MCF 10A (cell line): ENCODE measurements at places on chromosomes 1 and 21. TPM values are rescaled to one million over a fixed set of nuclear protein-coding genes. Genes with fewer than 3 reads are reported as not detected.

DNA sequence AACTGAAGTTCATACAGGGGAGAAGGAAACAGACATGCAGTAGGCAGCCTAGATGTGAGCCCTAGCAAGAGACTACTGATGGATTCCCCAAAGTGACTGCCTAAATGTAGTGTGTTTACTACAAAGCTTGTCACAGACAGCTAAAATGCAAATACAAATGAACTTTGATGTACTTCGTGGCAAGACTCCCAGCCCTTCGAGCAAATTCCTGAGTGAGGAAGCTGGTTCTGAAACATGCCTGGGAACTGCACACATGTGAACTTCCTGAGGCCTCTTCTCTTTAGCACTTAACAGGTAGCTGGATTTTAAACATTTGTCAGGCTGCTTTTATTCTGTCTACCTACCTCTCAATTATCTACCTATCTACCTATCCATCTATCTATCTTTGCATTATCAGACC lies 6.7 kb upstream of the IRF2BP2 start:
- no peak for DNase-seq
- H3K27ac ChIP-seq, result peak overlapping the region; percentile 99
- peaks cover 75% of the 10 kb centered on the region for H3K4me1 ChIP-seq
- H3K4me3 ChIP-seq, result no peak overlapping the region
- no peaks in the 10 kb centered on the region for H3K27me3 ChIP-seq

DNA sequence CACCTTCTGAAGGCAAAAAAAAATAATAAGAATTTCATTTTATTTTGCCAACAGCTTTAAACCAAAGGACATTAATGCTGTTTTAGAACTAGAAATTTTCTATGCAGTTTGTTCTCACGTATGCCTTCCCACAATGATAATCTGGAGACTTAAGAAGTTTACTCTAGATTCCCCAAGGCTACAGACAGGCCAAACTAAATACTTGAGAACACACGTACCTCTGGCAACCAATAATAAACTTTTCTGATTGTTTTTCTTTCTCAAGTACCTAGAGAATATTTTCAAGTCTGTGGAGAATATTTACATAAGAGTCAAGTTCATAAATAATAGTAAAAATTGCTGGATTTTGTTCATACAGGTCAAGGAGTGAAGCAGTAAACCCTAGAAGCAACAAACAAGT lies 15.9 kb downstream of the CLDN8 start:
- H3K27me3 ChIP-seq, result no peaks in the 10 kb centered on the region
- no peaks in the 10 kb centered on the region for H3K36me3 ChIP-seq
- DNase-seq, result no peak
- H3K27ac ChIP-seq, result no peak overlapping the region
- H3K4me3 ChIP-seq, result no peak overlapping the region
- no peaks in the 10 kb centered on the region for H3K4me1 ChIP-seq

DNA sequence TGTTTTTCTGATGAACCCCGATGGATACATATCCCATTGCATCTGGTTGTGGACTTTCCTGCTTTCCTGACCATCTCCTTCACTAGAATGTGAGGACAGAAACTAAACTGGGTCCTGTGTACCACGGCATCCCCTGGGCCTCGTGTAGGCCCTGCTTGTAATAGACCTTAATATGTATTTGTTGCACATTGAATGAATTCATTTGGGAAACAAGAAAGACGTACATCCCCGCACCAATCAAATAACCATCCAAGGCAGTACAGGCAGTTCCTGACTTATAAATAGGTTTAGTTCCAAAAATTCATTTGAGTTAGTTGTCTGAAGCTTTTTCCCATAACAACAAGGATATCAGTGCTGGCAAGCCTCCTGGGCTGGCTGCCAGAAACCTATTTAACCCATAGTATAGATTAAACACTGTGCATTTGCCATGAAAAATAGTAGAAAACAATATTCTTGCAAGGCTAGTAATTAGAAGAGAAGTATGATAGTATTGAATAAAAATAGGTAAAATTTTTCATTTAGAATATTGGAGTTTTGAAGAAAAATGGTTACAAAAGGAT lies 81.8 kb upstream of the CD34 start:
- no peak for DNase-seq
- H3K4me3 ChIP-seq, result no peak overlapping the region
- H3K4me1 ChIP-seq, result no peaks in the 10 kb centered on the region
- no peaks in the 10 kb centered on the region for H3K36me3 ChIP-seq
- no peak overlapping the region for H3K27ac ChIP-seq

- DNase-seq, result no peak
- no peak overlapping the region for H3K4me3 ChIP-seq
- no peaks in the 10 kb centered on the region for H3K36me3 ChIP-seq
- no peaks in the 10 kb centered on the region for H3K27me3 ChIP-seq
- no peak overlapping the region for H3K27ac ChIP-seq
Measured at GRCh38 chr1:246801241-246802020, 77.2 kb downstream of the SCCPDH start.

- no peaks in the 10 kb centered on the region for H3K36me3 ChIP-seq
- H3K4me1 ChIP-seq, result no peaks in the 10 kb centered on the region
- H3K27me3 ChIP-seq, result peaks cover 56% of the 10 kb centered on the region
- no peak overlapping the region for H3K27ac ChIP-seq
- peak; percentile 38 for DNase-seq
- H3K4me3 ChIP-seq, result no peak overlapping the region
Measured at GRCh38 chr1:90707363-90707710, 9.8 kb downstream of the BARHL2 start.

DNA sequence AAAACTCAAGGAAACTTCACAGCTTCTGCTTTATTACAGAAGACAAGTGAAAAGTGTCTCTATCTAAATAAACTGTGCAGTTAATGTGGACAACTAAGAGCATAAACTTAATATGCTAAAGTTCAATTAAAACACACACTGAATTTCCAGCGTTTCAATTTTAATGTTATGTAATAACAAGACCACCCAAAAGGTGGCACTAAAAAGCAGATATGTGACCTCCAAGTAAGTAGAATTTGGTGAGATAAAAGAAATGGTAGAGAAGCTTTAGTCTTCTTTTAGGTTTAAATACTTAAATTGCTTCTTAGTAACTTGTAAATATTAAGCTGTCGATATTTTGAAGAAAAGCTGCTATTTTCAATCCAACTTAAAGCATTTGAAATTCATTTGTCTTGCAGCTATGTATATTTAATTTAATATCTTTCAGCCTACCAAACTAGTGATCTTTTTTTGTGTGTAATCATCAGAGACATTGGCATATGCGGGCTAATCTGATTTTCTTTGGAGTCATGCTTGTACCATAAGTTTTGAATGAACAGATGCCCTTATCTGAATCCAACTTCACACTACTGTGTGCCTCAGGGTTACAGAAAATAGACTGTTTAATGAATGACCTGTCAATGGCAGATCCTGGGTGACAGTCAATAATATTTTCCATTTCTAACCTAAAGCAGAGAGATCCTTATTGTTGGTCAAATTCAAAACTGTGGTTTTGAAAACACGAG lies 36.5 kb upstream of the ADAMTS1 start:
- no peaks in the 10 kb centered on the region for H3K4me1 ChIP-seq
- no peak overlapping the region for H3K27ac ChIP-seq
- H3K27me3 ChIP-seq, result no peaks in the 10 kb centered on the region
- H3K36me3 ChIP-seq, result peaks cover 5% of the 10 kb centered on the region

DNA sequence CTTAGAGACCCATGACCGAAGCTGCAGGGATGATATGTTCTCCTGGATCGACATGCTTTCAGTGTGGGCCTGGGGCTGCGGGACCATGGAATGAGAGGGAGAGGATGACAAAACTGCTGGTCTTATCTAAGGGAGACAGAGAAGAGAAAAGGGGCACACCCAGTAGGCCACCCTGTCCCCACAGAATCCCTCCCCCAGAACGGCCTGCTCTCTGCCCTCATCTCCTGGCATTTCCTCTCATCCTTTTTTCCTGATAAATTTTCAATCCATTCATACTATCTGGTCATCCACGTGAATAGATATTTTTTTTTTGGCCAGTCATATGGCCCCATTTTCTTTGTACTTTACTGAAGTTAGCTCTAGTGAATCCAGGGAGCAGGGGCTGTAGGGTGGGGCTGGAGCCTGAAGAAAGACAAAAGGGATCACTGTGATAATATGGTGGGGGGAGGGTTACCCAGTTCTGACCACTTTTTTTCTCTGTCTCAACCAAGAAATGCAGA lies at the start of gene PKLR:
PKLR (minus strand) TSS at position 97 of the 500 bp plus-strand sequence; CDS start at position 54, 43 bp downstream.
- no peak for DNase-seq
- H3K4me1 ChIP-seq, result no peaks in the 10 kb centered on the region
- H3K4me3 ChIP-seq, result no peak within 1 kb of the TSS
- no peaks in the 10 kb centered on the region for H3K36me3 ChIP-seq
- H3K27ac ChIP-seq, result no peak within 1 kb of the TSS

- DNase-seq, result peak; percentile 37
- H3K27ac ChIP-seq, result peak overlapping the region; percentile 100
- no peaks in the 10 kb centered on the region for H3K36me3 ChIP-seq
- H3K4me3 ChIP-seq, result peak overlapping the region; percentile 85
- H3K4me1 ChIP-seq, result peaks cover 14% of the 10 kb centered on the region
Measured at GRCh38 chr1:27489501-27489972, 430 bp downstream of the WASF2 start.

GRCh38 chr1:77744576-77744975 lies 15.1 kb downstream of the USP33 start:
- peak; percentile 48 for DNase-seq
- peak overlapping the region; percentile 57 for H3K27ac ChIP-seq
- H3K27me3 ChIP-seq, result no peaks in the 10 kb centered on the region
- peaks cover 24% of the 10 kb centered on the region for H3K4me1 ChIP-seq
- peaks cover 24% of the 10 kb centered on the region for H3K36me3 ChIP-seq
- H3K4me3 ChIP-seq, result no peak overlapping the region

- no peak overlapping the region for H3K4me3 ChIP-seq
- no peaks in the 10 kb centered on the region for H3K36me3 ChIP-seq
- no peaks in the 10 kb centered on the region for H3K4me1 ChIP-seq
Measured at GRCh38 chr1:204640578-204640977, 45.0 kb downstream of the LRRN2 start.

- no peaks in the 10 kb centered on the region for H3K4me1 ChIP-seq
- no peaks in the 10 kb centered on the region for H3K27me3 ChIP-seq
- no peak overlapping the region for H3K27ac ChIP-seq
- no peaks in the 10 kb centered on the region for H3K36me3 ChIP-seq
- no peak overlapping the region for H3K4me3 ChIP-seq
Measured at GRCh38 chr1:16114527-16115467, 41.1 kb downstream of the EPHA2 start.

- no peaks in the 10 kb centered on the region for H3K36me3 ChIP-seq
- no peaks in the 10 kb centered on the region for H3K27me3 ChIP-seq
- peak; percentile 95 for DNase-seq
- H3K4me3 ChIP-seq, result no peak overlapping the region
- peak overlapping the region; percentile 68 for H3K27ac ChIP-seq
- peaks cover 39% of the 10 kb centered on the region for H3K4me1 ChIP-seq
Measured at GRCh38 chr1:85611856-85612255, 31.3 kb downstream of the CCN1 start.

DNA sequence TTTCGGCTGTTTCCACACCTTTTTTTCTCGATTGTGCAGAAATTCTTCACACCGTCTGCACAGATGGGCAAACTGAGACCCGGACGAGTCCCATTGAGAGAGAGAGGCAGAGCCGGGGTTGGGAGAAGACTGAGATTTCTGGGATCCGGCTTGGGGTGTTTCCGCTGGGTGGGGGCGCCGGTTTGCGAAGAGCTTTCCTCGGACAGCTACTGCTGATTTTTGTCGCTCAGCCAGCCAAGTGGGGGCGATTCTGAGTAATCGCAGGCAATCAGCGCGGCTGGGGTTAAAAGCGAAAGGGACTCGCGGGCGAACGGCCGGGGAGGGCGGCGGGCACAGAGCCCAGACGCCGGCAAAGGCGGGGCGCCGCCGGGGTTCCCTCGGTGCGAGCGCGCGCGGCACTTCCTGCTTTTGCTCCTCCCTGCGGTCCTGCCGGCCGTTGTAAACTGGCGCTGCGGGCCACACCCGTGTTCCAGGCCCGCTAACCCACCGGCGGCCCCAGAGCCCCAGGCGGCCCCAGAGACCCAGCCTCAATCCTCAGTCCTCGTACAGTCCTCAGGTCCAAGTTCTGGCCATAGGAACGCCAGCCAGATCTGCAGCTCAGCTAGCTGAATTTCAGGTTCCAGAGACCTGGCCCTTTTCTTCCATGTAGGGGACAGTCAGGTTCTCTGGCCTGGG lies 32.4 kb upstream of the JUN start:
- H3K27ac ChIP-seq, result peak overlapping the region; percentile 91
- no peaks in the 10 kb centered on the region for H3K27me3 ChIP-seq
- peaks cover 33% of the 10 kb centered on the region for H3K4me1 ChIP-seq
- H3K4me3 ChIP-seq, result peak overlapping the region; percentile 78

DNA sequence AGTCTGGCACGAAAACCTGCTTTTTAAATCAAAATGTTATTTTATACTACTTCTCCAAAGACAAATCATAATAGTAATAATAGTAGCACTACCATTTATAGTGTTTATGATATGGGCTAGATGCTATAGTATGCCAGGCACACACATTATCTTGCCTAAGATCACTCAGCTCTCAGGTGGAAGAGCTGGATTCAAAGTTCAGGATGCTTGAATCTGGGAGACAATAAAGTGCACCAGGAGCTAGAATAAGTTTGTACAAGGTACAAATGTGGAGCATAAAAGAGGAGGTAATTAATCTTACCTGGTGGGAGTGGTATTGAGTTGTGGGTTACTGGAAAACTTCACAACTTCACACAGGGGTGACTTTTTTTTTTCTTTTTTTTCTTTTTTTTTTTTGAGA lies 10.0 kb upstream of the ELOVL1 start:
- H3K36me3 ChIP-seq, result peaks cover 16% of the 10 kb centered on the region
- no peak overlapping the region for H3K27ac ChIP-seq
- no peak for DNase-seq
- no peaks in the 10 kb centered on the region for H3K27me3 ChIP-seq
- no peak overlapping the region for H3K4me3 ChIP-seq

DNA sequence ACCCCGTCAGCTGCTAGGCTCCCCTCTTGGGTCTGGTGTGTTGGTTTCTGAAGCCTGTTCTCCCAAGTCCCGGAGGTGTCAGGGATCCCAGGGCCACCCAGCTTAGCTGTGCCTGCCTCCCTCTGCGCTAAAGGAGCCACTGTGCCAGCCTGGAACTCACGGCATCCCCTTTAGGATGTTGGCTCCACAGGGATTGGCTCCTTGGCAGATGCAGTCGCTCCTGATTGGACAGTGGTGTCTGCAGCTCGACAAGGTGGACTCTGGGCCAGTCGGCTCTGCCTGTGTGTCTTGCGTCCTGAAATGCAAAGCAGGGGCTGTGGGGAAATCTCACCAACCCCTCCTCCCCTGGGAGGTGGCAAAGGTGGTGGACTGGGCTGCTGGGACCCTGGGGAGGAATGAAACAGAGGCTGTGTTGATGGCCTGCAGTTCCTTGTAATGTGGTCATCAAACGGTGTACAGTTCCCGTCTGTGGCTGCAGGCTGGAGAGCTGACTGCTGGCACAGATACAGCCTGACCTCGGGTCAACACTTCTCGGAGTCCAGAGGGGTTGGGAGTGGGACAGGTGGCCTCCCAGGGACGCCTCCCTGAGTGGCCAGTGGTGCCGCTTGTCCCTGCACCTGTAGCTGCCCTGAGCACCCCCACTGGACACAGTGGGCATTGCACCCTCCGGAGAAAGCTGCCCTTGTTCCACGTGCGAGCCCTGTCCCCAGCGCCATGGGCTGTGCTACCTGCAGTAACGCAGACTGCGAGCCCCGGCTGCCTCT lies 11.5 kb upstream of the KCNAB2 start:
- peak; percentile 27 for DNase-seq
- H3K27me3 ChIP-seq, result no peaks in the 10 kb centered on the region
- H3K36me3 ChIP-seq, result peaks cover 11% of the 10 kb centered on the region
- no peak overlapping the region for H3K4me3 ChIP-seq
- no peak overlapping the region for H3K27ac ChIP-seq

The TRNP1 gene
- total RNA-seq, result 56.3 and 59.2 TPM in 2 replicates

The RPTN gene
- total RNA-seq, result not detected in 2 replicates

The SEMA4A gene
- 1.5 and 4.7 TPM in 2 replicates for total RNA-seq

The HCN3 gene
- 2.5 and 4.3 TPM in 2 replicates for total RNA-seq
